ENCODE measurements at places on chromosomes 2 and 18.

DNA sequence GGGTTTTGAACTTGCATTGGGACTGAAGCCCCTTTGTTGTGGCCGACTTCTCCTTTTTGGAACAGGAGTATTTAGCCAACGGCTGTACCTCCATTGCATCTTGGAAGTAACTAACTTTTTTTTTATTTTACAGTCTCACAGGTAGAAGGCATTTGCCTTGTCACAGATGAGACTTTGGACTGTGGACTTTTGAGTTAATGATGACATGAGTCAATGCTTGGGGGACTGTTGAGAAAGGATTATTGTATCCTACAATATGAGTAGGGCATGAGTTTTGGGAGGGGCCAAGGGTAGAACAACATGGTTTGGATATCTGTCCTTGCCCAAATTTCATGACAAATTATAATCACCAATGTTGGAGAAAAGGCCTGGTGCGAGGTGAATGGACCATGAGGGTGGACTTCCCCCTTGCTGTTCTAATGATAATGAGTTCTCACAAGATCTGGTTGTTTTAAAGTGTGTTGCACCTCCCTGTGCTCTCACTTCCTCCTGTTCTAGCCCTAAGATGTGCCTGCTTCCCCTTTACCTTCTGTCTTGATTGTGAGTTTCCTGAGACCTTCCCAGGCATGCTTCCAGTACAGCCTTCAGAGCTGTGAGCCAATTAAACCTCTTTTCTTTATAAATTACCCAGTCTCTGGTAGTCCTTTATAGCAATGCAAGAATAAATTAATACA, 1269.4 kb upstream of the CHAC2 start:
- no peak for DNase-seq

DNA sequence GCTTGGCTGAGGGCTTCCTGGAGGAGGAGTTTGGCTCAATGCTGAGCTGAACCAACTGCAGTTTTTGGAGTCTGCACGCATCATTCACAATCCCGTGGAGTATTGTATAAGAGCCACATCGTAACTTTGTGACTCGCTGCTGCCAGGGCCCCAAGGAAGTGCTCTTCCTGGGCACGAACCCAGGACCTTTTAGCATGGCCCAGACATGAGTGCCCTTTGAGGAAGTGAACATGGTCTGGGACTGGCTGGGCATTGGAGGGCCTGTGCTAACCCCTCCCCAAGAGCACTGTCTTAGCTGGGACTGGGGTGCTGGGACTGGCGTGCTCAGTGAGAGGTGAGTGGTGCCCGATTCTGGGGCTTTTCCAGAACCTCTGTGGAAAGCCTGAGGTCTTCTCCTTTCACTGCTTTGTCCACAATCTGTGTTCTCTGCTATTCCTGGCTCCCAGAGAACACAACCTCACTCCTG, 88.6 kb downstream of the LIPG start:
- DNase-seq = no peak

DNA sequence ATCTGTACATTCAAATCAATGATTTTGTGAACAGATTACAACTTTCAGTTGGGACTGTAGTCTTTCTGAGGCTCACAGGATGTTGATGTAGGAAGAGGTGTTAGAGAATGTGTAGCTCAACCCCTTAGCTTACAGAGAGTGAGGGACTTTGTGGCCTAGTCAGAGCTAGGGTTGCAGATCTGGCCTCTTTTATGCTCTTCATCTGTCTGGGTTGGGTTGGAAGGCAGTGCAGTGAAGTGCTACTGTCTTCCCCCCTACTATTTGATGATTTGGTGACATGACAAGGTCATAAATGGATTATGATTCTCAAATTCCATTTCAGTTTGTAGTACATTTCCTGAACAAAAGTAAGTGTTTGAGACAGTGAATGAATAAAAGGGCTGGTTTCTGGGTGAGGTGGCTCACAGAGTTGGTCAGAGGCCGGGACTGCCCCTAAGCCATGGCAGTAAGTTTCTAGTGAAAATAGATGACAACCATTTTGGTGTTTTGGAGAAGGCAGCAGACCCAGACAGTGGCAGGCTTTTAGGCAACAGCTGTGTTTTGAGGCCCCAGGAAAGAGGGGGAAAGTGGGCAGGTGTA, 21.6 kb downstream of the MAP4K4 start:
- peak; percentile 27 for DNase-seq

DNA sequence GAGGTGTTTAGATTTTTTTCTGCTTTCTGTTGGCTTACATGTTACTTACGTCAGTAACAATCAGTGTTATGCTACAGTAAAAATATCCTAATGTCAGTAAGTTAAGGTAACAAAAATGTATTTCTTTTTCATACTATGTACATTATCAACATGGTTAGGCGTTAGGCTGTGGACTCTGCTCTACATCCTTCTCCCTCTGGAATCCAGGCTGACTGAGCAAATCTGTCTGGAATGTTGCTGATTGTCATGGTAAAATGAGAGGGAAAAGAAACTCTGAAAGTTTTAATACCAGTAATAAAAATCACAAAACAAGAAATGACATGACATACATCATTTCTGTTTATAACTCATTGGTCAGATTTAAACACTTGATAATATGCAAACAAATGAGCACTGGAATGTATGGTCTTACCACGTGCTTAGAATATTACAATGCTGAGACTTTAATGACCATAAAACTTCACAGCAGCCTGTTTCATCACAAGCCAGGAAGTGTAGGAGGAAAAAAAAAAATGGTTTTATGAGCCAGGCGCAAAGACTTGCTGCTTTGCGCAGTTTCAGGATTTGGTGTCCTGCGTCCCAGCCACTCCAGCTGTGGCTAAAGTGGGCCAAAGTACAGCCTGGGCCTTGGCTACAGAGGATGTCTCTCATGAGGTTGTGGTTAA, 252.4 kb downstream of the FSIP2 start:
- no peak for DNase-seq

DNA sequence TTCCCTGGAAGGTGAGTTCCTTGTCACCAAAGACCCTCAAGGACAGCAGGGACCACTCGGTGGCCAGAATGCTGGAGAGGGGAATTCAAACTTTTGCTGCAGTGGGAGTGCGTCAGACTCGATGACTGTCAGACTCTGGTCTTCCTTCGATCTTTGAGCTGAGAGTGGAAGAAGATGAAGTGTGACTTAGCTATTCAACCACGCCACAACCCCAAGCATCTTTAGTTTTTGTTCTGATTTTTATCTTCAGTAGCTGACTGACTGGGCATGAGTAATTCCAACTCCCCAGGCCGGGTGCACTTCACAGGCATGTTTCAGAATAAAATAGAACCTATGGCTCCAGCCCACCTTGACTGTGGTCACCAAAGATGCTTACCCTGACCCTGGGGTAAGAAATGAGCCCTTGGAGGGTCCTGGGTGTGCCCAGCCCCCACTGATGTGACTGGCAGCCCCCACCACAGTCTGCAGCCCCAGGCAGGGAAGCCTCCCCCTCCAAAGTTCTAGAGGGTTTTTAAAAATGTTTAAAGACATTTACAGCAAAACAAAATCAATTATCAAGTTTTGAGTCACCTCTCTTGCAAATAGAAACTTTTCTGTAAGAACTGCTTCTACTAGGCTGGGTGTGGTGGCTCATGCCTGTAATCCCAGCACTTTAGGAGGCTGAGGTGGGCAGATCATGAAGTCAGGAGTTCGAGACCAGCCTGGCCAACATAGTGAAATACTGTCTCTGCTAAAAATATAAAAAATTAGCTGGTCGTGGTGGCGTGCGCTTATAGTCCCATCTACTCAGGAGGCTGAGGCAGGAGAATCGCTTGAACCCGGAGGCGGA, 24.9 kb upstream of the YWHAQ start:
- no peak for DNase-seq

- no peak for DNase-seq
Observed at GRCh38 chr2:88165332-88166003, 4.7 kb upstream of the THNSL2 start.

- DNase-seq = no peak
Observed at GRCh38 chr2:124323321-124323720, 298.2 kb downstream of the CNTNAP5 start.

DNA sequence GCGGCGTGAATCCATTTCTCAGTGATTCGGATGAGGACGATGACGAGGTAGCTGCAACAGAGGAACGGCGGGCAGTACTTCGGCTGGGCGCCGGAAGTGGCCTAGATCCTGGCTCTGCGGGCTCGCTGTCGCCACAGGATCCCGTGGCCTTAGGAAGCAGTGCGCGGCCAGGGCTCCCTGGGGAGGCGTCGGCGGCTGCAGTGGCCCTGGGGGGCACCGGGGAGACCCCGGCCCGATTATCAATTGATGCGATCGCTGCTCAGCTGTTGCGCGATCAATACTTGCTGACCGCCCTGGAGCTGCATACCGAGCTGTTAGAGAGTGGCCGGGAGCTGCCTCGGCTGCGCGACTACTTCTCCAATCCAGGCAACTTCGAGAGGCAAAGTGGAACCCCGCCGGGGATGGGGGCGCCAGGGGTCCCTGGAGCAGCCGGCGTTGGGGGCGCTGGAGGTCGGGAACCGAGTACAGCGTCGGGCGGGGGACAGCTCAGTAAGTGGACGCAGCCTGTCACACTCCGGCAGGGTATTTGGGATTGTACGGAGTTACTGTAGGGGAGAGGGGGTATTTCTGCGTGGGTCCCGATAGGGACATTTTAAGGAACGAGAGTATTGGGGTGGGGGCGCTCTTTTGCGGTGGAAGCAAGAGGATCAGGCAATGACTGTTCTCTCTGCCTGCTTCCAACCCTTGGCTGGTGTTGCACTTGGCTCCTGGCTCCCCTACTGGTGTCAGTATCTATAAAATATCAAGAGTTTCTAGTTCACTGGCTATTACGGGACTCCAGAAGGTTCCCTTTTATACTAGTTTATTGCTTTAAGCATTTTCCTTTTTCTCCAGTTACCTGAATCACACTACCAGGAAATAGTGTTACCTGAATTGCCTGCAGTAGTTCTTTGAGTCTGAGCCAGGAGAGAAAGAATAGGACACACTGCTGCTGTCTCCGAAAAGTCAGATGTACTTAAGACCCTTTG, 772 bp downstream of the RELCH start:
- DNase-seq = no peak
